ENCODE measurements at places on chromosomes 5 and 9. TPM values are rescaled to one million over a fixed set of nuclear protein-coding genes. Genes with fewer than 3 reads are reported as not detected.

- DNase-seq = no peak
Measured at GRCh38 chr9:135906291-135907005, 898 bp downstream of the CAMSAP1 start.

DNA sequence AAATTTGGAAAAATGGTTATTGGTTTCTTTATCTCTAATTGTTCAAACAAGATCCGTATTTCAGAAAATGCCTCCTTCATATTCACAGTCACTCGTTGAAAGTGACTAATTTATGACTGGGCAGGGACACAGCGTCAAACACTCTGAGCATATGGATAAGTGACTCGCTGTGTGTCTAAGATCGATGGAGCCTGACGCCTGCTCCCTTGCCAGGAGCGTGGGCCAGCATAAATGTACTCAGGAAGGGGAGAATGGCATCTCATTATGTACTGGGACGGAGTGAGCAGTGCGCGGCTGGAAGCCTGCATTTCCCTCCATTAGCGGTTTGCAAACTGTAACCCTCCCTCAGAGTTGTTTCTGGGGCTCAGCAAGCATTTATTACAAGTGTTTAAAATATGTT lies 79.8 kb upstream of the CAST start:
- no peak for DNase-seq

The DMGDH gene
- 2.5 TPM for total RNA-seq

DNA sequence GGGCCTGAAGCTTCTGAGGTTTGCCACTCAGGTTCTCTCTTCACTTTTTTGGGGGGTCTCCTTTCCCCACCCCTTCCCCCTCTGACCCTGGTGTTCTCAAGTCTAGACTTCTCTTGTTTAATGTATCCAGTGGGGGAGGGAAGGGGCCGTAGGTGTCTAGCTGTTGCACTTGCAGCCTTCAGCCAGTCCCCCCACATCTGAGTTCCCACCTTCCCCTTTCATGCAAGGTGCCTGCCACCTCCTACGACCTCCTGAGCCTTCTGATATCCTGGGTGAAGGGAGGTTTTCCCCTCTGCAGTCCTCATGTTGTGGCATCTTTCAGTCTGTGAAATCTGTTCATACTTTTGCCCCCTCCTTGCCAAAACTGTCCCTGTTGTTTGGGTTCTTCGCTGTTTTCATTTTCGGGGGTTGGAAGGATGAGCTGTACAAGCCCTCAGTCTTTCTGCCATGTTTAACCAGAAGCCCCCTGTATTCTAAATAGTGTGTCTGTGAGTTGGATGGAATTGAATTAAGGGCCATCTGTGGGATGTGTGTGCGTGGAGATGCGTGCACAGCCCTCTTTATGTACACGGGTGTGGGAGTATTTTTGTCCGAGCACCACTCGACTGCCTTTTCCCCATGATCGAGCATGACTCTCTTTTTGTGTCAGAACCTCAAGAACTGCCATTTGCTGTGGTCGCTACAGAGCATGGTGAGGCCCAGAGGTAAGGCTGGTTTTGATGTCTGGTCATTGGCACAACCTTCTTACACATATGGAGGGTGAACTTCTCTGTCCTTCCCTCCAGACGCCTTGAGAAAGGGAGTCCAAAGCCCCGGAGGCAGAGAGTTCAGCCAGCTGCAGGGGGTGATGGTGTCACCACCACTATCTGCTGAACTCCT lies 23.6 kb downstream of the PRRC2B start:
- DNase-seq = no peak

The FBP2 gene
- total RNA-seq = not detected

GRCh38 chr5:144144956-144145751 lies 25.3 kb downstream of the YIPF5 start:
- DNase-seq = no peak

The DND1 gene
- total RNA-seq = 0.30 TPM

- no peak for DNase-seq
Measured at GRCh38 chr5:119168401-119168800, 97.5 kb downstream of the DMXL1 start.

- DNase-seq = no peak
Measured at GRCh38 chr5:132525299-132525724, 18.0 kb downstream of the IL5 start.

DNA sequence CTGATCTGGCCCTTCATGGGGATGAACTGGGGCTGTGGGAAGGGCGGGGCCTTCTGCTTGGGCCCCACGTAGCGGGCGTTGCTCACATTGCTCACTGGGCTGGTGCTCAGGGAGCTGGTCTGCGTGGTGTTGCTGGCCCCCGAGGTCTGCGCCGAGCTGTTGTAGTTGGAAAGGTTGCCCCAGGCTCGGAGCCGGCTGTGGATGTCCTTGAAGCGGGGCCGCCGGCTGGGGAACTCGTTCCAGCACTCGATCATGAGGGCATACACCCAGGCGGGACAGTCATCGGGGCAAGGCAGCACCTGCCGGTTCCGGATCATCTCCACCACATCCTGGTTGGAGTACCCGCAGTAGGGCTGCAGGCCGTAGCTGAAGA lies 226.0 kb downstream of the ROR2 start:
- no peak for DNase-seq

DNA sequence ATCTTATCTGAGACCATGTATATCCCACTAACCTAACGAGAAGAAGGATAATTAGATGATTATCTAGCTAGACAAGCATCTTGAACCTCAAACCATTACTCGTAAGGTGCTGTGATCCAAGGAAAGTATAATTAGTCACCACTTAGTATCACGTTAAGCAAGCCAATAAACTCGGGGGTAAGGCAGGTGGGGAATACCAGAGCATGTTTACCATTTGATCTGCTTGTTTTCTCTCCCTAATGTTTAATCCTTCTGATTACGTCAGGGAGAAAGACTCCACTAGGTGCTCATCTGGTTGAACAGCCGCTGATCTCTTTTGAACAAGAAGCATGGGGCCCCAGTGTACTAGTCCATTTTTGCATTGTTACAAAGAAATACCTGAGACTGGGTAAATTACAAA lies 69.9 kb upstream of the SLC1A1 start:
- DNase-seq = no peak

DNA sequence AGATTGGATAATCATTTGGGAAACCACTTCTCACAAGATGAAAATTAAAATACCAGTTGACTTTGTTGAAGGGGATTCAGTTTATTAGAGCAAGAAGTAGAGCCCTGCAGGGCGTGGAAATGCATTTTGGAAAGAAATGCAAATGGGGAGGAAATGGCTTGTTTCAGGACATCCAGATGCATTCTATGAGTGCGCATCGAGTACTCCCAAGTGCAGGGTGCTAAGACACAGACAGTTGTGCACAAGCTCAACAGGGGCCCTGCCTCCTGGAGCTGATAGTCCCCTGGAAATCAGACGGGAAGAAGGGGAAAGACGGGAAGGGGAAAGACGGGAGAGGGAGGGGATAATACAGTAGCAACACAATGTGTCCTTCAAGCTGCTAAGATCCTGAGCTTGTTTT lies 64.0 kb downstream of the NSUN2 start:
- no peak for DNase-seq

GRCh38 chr5:56179442-56179841 lies 53.7 kb downstream of the ANKRD55 start:
- no peak for DNase-seq

The TPPP gene
- total RNA-seq = 50.6 TPM

The CDO1 gene
- 3.1 TPM for total RNA-seq

The ZFYVE16 gene
- 46.1 TPM for total RNA-seq

DNA sequence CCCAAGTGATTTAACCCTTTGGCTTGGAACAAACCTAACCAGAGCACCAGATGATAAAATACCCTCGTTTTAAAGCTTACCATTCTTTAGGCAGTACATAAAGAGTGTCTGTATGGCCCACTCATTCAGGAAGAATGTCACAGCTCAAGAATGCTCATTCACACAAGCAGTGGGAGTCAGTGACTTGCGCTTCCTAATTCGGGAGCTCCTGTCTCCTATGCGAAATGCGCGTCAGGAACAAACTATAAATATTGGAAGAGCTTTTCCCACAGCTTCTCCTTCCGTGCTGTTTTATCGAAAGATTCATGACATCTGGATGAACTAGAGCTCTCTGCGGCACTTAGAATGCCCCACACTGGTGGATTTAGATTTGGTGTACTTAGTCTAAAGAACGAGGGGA lies 66.6 kb downstream of the NTRK2 start:
- DNase-seq = no peak

DNA sequence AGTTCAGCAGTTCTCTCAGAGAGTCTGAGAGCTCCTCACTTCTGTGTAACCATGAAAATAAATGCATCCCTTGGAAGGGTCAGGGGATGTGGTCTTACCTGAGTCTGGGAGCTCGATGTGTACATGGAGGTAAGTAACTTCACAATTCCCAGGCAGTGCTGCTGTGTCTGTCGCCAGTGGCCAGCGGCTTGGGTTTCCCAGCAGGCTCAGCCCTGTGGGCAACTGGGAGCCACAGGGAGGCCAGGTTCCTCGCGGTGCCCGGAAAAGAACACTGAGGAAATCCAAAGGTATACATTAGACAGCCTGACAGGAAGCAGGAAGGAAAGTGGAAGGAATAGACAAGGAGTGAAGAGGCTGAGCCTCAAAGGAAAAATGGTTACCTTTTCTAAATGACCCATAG lies 62.2 kb downstream of the OSTF1 start:
- no peak for DNase-seq

All from heart right ventricle (tissue), 16 donors.